ENCODE measurements at places on chromosomes 7 and 10. TPM values are rescaled to one million over a fixed set of nuclear protein-coding genes. Genes with fewer than 3 reads are reported as not detected.

DDIT4 gene
- 79.9 TPM for polyA plus RNA-seq

FOXP2 gene
- polyA plus RNA-seq = not detected

DNAJB12 gene
- polyA plus RNA-seq = 27.6 TPM

IFIT1 gene
- polyA plus RNA-seq = 8.5 TPM

PNLIPRP2 gene
- polyA plus RNA-seq = not detected

ATOH7 gene
- polyA plus RNA-seq = not detected

DPYSL4 gene
- polyA plus RNA-seq = not detected

ADCYAP1R1 gene
- not detected for polyA plus RNA-seq

COL13A1 gene
- not detected for polyA plus RNA-seq

HOGA1 gene
- polyA plus RNA-seq = not detected

OPN4 gene
- not detected for polyA plus RNA-seq

CALY gene
- polyA plus RNA-seq = not detected

ERVW-1 gene
- 0.06 TPM for polyA plus RNA-seq

SUN3 gene
- not detected for polyA plus RNA-seq

KNDC1 gene
- 0.05 TPM for polyA plus RNA-seq

PIP gene
- polyA plus RNA-seq = not detected

OPALIN gene
- not detected for polyA plus RNA-seq

HOXA3 gene
- not detected for polyA plus RNA-seq

AGBL3 gene
- polyA plus RNA-seq = 1.3 TPM

VSIR gene
- polyA plus RNA-seq = 73.6 TPM

ELMO1 gene
- polyA plus RNA-seq = 86.5 TPM

CALCR gene
- polyA plus RNA-seq = not detected

PNLIPRP1 gene
- polyA plus RNA-seq = not detected

LRRC61 gene
- 29.1 TPM for polyA plus RNA-seq

TWIST1 gene
- not detected for polyA plus RNA-seq

SPDYE2 gene
- 1.2 TPM for polyA plus RNA-seq

TFEC gene
- polyA plus RNA-seq = 14.7 TPM

LMOD2 gene
- polyA plus RNA-seq = not detected

SPDYE5 gene
- polyA plus RNA-seq = 0.24 TPM

All from IgD-negative memory B cell (primary cell).